ENCODE measurements at places on chromosomes 7 and 10.

DNA sequence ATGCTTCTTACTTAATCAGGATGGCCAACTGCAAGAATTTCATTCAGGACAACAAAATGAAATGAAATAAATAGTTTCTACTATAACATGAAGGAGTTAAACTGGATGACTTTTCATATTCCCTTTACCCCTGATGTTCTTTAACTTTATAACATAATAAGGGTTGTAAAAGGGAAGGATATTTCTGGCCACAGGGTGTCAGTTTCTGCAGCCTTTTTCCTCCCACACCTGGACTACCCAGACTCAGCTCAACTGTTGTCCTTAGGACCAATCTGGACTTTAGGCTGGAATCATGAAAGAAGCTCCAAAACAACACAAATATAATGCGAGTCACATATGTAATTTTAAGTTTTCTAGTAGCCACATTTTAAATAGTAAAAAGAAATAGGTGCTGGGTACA lies 43.4 kb downstream of the PRPS1L1 start:
- no peak for DNase-seq

GRCh38 chr7:149154056-149154455 lies 6.8 kb downstream of the ZNF398 start:
- no peak for DNase-seq

- DNase-seq = no peak
These were observed 1.9 kb upstream of the NDUFB2 start for GRCh38 chr7:140694592-140694991.

GRCh38 chr7:11630355-11630754 lies 201.6 kb downstream of the THSD7A start:
- DNase-seq = no peak

DNA sequence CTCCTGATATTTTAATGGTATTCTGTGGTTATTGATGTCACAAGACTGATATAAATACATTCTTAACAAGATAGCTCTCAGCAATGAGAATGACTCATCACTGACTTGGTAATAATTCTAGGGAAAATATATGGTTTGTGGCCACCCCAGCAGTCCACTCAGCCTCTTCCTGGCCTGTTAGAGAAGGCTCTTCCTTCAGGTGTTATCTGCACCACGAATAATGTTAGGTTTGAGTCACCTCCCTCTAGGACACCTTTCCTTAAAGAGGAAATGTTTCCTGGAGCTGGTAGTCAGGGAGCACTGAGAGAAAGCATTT lies 163.3 kb downstream of the SVIL start:
- peak; percentile 27 for DNase-seq

DNA sequence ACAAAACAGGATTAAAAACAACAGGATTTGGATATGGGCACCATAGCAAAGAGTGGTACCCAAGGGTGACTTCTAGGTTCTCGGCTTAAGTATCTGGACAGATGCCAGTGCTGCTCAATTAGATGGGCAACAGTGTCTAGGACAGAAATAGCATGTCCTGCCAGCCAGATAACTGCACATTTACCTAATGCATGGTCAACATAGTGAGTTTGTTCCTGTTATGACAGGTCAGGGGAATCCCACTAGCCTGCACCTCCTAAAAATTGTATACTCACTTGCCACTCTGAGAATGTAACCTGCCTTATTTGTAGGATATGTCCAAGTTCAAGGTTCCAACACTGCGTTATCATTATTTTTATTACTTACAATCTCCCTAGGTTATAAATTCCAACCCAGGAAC lies 471.7 kb downstream of the GRM8 start:
- no peak for DNase-seq

GRCh38 chr7:158396982-158397862 lies 190.4 kb downstream of the PTPRN2 start:
- DNase-seq = no peak

DNA sequence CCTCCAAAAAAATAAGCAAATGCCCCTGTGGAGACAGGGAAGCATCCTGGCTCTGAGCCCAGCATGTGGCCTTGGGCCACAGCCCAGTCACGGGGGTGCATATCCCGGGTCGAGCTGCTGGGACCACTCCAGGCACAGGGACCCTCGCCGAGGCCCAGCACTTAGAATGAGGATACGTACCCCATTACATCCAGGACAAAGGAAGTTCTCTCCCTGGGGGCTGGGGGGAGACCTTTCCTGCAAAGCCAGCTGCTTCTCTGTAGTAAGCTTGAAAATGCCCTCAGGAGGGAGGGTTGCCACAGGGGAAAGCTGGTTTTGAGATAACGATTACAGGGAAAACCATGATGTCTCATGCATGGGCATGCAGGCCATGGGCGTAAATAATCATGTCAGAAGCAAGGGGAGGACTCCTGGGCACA lies 75.5 kb downstream of the HIPK2 start:
- peak; percentile 31 for DNase-seq

- DNase-seq = no peak
These were observed 47.9 kb downstream of the PTPRN2 start for GRCh38 chr7:158539711-158540146.
